ENCODE measurements at places on chromosomes 13 and 19.

GRCh38 chr13:72849571-72849970, 67.6 kb downstream of the PIBF1 start:
- DNase-seq, result no peak

- DNase-seq, result no peak
These were observed 22.3 kb upstream of the SLC46A3 start for GRCh38 chr13:28741084-28741491.

DNA sequence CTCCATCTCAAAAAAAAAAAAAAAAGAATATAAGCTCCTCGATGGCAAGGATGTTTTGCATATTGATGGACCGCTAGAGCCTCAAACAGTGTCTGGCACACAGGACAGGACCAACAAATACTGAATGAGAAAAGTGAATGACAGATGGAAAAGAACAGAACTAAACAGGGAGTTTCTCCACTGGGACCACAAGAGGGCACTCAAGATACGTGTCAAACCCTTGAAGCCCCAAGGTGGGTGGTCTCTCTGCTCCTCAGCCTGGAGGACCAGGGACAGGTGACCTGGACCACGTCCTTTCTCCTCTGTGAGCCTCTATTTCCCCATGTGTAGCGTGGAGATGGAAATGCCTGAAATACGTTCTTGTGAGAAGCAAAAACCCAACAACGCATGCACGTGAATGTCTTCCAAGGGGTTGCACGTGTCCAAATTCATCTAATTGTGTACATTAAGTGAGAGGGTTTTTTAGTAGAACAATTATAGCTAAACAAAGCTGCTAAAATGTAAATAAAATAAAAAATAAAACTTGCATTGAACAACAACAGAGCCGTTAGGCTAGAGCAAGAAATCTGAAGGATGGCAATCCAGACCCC, 5.7 kb upstream of the CDC42EP5 start:
- no peak for DNase-seq

GRCh38 chr13:46197299-46198048, 14.3 kb upstream of the LRRC63 start:
- DNase-seq, result no peak

GRCh38 chr13:94419925-94420305, 59.6 kb downstream of the DCT start:
- no peak for DNase-seq

DNA sequence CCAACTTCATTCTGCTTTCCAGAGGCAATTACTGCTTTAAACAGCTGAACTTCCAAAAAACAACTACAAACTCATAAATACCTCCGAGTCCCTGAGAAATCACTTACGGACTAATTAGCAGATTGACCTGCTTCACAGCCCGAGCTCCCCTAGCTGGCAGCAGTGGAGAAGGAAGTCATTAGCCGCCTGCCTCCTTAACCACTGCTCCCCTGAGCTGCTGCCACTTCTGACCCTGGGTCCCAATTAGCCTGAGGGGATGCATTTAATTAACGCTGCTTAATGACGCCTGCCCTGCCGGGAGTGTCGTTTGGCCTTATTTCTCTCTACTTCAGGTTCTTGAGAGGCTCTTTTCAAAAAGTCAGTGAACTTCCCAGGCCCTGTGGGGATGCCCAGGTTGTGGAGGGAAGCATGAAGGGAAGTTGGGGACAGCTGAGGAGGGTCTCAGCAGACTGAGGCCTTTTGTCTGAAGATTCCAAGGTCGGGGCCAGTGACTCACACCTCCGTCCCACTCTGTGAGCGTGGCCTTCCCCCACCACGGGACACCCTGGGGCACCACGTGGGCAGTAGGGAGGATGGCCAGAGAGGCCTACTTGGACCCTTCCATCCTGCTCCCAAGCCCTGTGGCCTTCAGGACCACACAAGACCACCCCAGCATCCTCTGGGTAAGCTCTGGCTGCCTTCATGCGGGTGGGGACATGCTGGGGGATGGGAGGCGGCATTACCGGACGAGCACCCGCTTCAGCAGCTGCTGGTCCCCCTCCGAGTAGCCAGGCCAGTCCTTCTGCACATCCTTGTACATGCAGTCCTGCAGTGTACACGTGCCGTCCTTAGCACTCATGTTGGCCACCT, 19.8 kb upstream of the ISYNA1 start:
- DNase-seq, result no peak

DNA sequence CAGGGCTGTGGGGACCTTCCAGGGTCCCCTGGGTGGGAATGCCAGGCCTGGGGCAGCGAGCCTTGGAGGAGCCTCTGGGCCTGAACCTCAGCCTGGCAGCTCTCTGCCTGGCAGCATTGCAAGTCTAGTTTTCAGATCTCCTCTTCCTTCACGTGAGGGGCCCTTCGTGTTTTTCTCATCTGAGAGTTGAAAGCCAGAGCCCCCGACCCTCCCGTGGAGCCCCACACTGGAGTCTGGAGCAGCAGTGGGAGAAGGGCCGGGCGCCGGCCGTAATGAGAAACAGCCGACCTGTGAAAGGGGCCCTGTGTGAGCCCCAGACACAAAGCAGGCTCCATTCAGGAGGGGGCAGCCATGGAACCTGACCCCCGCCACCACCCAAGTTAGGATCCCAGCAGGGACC, 19.3 kb downstream of the TMED1 start:
- no peak for DNase-seq

DNA sequence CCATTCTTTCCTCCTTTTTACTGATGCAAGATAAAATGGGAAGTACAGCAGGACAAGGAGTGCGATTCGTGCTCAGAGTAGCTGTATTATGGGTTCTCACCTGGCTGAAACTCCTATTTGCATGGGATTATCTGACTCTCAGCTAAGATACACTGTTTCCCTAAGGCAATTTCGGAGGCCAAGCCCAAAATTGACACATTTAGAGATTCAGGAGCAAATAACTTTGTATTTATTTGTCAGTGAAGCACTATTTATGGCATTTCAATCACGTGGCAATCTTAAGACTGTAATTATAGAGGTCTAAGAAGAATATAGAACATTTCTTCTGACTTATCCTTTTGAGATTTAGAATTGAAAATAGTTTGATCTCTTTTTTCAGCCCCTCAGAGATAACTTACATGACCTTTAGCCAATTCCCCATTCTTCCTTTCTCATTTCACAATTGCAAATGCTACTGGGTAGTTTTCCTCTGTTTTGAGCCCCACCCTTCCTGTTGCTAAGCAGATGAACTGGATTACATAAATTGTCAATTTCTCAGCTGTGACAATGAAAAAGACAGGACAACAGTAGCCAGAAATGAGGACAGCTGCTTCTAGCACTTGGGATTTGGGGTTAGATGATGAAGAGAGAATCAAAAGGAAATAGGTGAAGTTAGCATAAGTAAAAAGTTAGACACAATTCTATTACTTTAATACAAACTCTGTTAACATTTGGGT, 122.7 kb upstream of the FRY start:
- DNase-seq, result no peak

Measured in stimulated activated CD4-positive, alpha-beta T cell treated with anti-CD3 and anti-CD28 coated beads, Interleukin-1b, Interleukin-23, amount 100 ng/mL, for 1 hour (primary cell).